Effector memory CD8-positive, alpha-beta T cell (primary cell): ENCODE measurements at places on chromosomes 5 and 9.

DNA sequence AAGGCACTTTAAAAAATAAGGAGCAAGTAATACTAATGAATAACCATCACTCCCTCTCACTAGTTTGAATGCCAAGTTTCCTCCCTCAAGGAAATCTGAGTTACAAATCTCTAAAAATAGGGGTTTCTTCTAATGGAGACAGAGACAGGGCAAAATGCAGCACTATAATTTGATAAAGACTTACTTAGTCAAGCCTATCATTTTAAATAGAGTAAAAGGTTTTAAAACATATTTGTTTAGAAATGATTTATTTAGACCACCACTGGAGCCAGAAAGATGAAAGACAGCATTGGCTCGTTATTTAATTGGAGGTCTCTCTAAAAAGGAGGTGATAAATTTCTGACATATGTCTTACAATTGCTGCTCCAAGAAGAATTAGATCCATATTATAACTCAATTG lies 228.7 kb downstream of the TLE1 start:
- DNase-seq = no peak

GRCh38 chr9:98255061-98255577 lies 330 bp downstream of the TBC1D2 start:
- DNase-seq = no peak

- DNase-seq = no peak
Observed at GRCh38 chr5:177445052-177445916, 1.3 kb upstream of the PRR7 start.

DNA sequence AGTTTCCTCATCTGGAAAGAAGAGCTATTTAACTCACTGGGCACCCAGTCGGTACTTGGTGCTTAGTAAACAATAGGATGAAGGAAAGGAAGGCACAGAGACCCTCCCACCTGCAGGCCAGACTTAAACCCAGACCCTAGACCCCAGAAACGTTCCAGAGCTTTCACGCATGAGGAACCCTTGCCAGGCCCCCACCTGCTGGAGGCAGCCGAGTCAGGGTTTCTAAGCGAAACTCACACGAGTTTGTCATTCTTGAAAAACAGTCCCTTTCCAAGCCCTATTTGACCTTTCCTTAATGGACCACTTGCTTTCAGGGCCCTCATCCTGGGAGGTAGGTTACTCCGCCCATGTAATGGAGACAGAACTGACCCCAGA lies 30.6 kb downstream of the NDUFA8 start:
- no peak for DNase-seq

GRCh38 chr9:80931163-80931562 lies 758.2 kb downstream of the TLE1 start:
- DNase-seq = no peak

DNA sequence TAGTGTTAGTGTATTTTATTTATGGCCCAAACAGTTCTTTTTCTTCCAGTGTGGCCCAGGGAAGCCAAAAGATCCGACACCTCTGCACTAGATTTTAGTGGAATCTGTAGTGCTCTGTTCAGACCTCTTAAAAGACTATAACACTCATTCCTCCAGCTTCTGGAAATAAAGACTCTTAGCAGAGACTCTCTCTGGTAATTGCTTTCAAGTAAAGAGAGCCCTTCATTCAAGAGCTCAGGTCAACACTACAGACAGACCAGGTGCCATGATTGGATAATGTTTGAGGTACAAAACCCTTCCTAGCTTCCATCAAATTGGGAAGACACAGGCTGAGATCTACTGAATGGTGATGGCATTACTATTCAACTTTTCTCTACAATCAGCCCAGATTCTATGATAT lies 255.8 kb downstream of the PRDM9 start:
- DNase-seq = no peak

- no peak for DNase-seq
Observed at GRCh38 chr9:19788152-19788551, 685 bp downstream of the SLC24A2 start.

DNA sequence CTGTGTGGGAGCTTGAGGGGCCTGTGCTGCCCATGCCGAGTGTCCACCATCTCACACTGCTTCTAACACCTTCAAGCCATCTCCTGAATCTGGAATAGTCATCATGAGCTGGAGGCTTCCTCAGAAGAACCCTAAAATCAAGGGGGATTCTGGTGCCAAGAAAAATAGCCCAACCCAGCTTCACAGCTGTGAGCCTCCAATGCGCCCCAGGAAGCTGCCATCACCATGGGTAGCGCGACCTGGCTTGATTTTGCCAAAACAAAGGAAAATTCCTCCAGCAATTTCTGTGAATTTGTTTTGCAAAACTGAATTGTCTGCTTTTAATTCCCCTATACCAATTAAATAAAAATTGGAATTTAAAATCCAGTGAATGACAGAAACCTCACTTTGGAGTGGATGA lies 6.2 kb upstream of the TIFAB start:
- no peak for DNase-seq

- no peak for DNase-seq
Observed at GRCh38 chr5:96094904-96095303, 133.3 kb upstream of the ELL2 start.

- no peak for DNase-seq
Observed at GRCh38 chr9:124033967-124034366, 22.4 kb downstream of the LHX2 start.
